ENCODE measurements at places on chromosomes 1 and 21. TPM values are rescaled to one million over a fixed set of nuclear protein-coding genes. Genes with fewer than 3 reads are reported as not detected.

DNA sequence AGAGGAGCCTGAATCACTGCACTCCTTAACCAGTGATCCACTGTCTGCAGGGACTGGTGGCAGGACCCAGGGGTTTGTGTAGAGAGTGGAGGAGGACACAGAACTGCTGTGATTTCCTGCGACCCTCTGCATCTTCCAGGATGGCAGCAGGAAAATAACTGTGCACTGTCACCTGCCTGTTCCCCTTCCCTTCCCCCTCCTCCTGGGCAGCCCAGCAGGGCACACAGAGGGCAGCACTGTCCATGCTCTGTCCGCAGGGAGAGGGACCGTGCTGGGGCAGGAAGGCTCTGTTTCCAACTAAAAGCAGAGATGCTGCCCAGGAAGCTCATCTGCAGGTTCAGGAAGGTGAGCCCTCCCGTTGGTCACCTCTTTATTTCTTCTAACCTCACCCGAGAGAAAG is 168.7 kb downstream of the ZBTB18 start:
- no peaks in the 10 kb centered on the region for H3K36me3 ChIP-seq
- H3K4me3 ChIP-seq = no peak overlapping the region
- no peak overlapping the region for H3K27ac ChIP-seq
- DNase-seq = no peak
- no peaks in the 10 kb centered on the region for H3K4me1 ChIP-seq

- no peak overlapping the region for H3K4me3 ChIP-seq
- H3K27me3 ChIP-seq = no peaks in the 10 kb centered on the region
- H3K36me3 ChIP-seq = no peaks in the 10 kb centered on the region
Measured at GRCh38 chr1:106924360-106924759, 132.1 kb upstream of the PRMT6 start.

DNA sequence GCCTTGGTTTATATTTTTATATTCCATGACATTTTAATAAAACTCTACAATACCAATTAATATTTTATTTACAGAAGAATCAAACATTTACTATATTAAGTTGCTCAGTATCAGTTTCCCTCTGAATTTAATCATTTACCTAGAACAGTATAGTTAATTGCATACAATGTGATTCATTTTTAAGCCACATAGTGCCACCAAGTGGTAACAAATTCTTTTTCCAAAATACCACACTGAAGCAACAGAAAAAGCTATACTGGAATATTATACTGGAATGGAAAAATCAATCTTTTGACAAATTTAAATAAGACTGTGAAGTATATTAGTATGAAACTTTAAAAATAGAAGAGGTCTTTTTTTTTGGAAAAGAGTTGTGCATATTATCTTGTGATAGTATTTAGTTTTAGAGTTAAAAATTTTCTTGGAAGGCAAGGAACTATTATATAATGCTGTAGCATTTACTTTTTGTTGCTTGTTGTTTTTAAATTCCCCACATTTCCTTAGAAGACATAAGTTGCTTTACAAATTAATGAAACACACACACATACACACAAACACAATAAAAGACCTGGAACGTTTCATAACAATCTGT is 57.3 kb downstream of the ZNF644 start:
- H3K27ac ChIP-seq = no peak overlapping the region
- no peak overlapping the region for H3K4me3 ChIP-seq
- H3K27me3 ChIP-seq = no peaks in the 10 kb centered on the region
- no peaks in the 10 kb centered on the region for H3K36me3 ChIP-seq
- no peak for DNase-seq

DNA sequence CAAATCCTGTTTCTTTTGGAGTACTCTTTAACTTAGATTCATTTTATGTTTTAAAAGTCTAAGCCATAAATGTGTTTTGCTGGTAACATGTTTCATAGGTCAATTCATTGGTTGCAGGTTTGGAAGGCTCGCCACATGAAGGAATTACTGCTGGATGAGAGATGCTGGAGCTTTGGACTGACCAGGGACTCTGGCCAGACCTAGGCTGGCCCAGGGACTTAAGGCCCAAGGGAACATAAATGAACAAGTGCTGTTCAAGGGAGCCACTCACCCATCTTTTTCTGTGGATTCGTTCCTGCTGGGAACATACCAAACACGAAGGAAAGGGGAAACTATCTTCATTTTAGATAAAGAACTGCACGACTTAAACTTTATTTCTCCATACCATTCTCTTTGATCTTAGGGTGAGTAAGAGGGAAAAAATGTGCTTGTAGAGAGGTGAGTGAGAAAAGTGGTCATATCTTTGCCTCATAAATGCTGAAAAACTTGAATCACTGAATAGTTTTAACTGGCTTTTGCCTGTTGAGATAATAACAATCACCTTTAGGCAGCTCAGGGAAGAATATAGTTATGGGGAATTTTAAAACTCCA is 15.3 kb upstream of the SHCBP1L start:
- H3K4me1 ChIP-seq = no peaks in the 10 kb centered on the region
- no peaks in the 10 kb centered on the region for H3K27me3 ChIP-seq
- no peaks in the 10 kb centered on the region for H3K36me3 ChIP-seq
- H3K27ac ChIP-seq = no peak overlapping the region
- no peak for DNase-seq
- H3K4me3 ChIP-seq = no peak overlapping the region

- no peaks in the 10 kb centered on the region for H3K27me3 ChIP-seq
- H3K27ac ChIP-seq = no peak overlapping the region
- DNase-seq = peak; percentile 83
- H3K4me3 ChIP-seq = peak overlapping the region; percentile 13
- H3K36me3 ChIP-seq = peaks cover 45% of the 10 kb centered on the region
Measured at GRCh38 chr1:9717193-9718005, 65.9 kb downstream of the PIK3CD start.

DNA sequence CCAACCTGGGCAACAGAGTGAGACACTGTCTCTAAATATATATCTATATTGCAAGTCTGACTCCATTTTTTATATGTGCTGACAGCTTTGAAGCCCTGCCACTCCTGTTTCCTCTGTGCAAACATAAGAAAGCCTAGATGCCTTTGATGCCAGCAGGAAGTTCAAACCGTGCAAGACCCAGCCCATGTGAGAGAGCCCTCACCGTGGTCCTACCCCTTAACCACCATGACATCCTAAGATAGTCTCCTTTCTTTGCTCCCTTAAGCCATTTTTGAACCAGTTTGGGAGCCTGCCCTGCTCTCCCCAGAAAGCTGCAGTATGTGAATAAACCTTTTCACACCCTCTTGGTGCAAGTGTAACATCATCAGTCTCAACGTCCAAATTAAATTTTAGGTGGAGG is 3.7 kb upstream of the DIPK1A start:
- DNase-seq = no peak
- H3K4me3 ChIP-seq = no peak overlapping the region
- no peaks in the 10 kb centered on the region for H3K36me3 ChIP-seq
- no peak overlapping the region for H3K27ac ChIP-seq

GRCh38 chr1:41051022-41051421 is 29.5 kb upstream of the SLFNL1 start:
- peaks cover 81% of the 10 kb centered on the region for H3K36me3 ChIP-seq
- no peaks in the 10 kb centered on the region for H3K4me1 ChIP-seq
- H3K27ac ChIP-seq = no peak overlapping the region
- H3K4me3 ChIP-seq = no peak overlapping the region
- no peaks in the 10 kb centered on the region for H3K27me3 ChIP-seq
- no peak for DNase-seq

DNA sequence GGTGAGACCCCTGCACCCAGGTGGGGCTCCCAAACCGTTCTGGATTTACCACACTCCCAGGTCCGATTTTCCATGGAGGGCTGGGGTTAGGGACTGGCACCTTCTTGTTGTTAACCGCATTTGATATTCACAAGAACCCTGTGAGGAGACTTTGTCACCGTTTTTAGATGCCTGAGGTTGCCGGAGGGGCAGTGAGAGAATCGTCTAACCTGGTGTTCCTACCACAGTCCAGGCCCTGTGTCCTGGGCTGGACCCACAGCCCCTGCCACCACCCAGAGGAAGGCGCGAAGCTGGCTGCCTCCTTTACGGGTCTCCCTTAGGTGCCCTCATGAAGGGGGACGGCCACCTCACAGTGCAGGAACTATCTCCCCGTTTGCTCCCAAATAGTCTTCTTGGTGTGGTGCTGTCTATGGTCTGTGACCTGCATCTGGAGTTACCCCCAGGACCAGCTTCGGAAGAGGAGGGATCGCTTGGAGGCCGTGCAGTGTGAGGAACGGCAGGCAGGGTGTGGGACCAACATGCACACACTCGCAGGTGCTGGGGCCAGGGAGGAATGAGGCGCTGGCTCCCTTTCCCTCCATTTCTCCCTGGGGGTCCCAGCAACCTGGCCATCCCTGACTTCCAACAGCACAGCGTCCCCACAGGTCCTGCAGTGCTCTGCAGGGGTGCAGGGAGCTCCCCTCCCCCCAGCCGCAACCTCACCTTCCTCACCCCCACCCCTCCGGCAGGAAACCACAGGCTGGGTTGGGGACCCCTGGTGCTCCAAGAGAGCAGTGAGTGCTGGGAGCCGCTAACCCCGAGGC is 7.0 kb downstream of the SIM2 start:
- no peaks in the 10 kb centered on the region for H3K36me3 ChIP-seq
- no peak for DNase-seq
- H3K4me1 ChIP-seq = peaks cover 60% of the 10 kb centered on the region
- peaks cover 100% of the 10 kb centered on the region for H3K27me3 ChIP-seq

GRCh38 chr1:236287356-236287755 is 5.6 kb upstream of the ERO1B start:
- peak overlapping the region; percentile 35 for H3K4me3 ChIP-seq
- no peaks in the 10 kb centered on the region for H3K36me3 ChIP-seq
- H3K4me1 ChIP-seq = no peaks in the 10 kb centered on the region
- no peaks in the 10 kb centered on the region for H3K27me3 ChIP-seq

DNA sequence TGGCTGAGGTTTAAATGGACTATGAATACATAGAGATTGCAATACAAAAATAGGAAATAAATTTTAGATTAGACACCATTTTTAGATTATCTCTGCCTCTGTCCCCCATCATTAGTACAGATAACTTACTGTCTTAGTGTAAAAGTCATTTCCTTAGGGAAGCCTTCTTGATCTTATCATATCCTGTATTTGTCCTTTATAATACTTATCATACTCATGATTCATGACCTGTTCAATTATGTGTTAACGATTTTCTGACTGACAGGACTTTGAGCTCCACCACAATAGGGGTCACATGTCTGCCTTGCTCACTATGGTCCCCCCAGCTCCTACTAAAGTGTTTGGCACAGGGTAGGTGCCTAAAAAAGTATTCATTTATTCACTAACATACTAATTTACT is 14.6 kb downstream of the TEX38 start:
- H3K4me3 ChIP-seq = no peak overlapping the region
- H3K27me3 ChIP-seq = no peaks in the 10 kb centered on the region
- no peak for DNase-seq
- peaks cover 9% of the 10 kb centered on the region for H3K36me3 ChIP-seq
- H3K4me1 ChIP-seq = peaks cover 35% of the 10 kb centered on the region
- H3K27ac ChIP-seq = no peak overlapping the region

The S100A5 gene
- not detected for polyA plus RNA-seq

The FMO1 gene
- not detected for polyA plus RNA-seq

The ALDH9A1 gene
- polyA plus RNA-seq = 42.8 TPM

The LAMC2 gene
- polyA plus RNA-seq = 4.2 TPM

The AZIN2 gene
- polyA plus RNA-seq = 3.6 TPM

The PRAMEF10 gene
- polyA plus RNA-seq = not detected

The FLG2 gene
- not detected for polyA plus RNA-seq

The TNFAIP8L2 gene
- polyA plus RNA-seq = 11.4 TPM

All from sigmoid colon (tissue), 7 donors.